Activated CD8-positive, alpha-beta memory T cell treated with anti-CD3 and anti-CD28 coated beads for 36 hours (primary cell): ENCODE measurements at places on chromosomes 13 and 19. TPM values are rescaled to one million over a fixed set of nuclear protein-coding genes. Genes with fewer than 3 reads are reported as not detected.

Gene PABPC3
- 0.59 TPM for total RNA-seq

Gene CCDC122
- total RNA-seq, result 2.3 TPM

Gene B3GLCT
- 5.1 TPM for total RNA-seq

Gene AKT1S1
- 31.7 TPM for total RNA-seq

Gene ZNF773
- total RNA-seq, result 5.0 TPM

Gene ERCC5
- 45.4 TPM for total RNA-seq

Gene ZNF790
- 7.7 TPM for total RNA-seq

Gene FFAR3
- 0.38 TPM for total RNA-seq
